ENCODE measurements at places on chromosomes 6 and 20.

DNA sequence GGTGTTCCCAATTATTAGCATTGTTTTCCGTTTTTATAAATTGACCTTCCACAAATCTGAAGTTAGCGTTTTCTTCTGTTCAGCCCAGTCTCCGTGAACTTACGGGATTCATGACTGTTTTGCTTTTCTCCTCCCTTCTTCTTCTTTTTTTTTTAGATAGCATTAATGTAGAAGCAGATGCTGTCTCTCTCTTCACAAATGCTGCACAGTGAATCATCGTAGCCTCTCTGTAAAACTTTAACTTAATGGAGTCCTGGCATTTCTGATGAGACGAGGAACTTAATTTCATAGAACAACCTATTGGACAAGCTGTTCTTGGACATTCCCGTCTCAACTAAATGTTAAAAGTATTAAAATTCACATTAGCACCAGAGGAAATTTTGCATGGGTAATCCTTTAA is 138.0 kb upstream of the EEF1E1 start:
- DNase-seq: no peak

GRCh38 chr20:7375905-7376304 is 564.4 kb downstream of the HAO1 start:
- no peak for DNase-seq

DNA sequence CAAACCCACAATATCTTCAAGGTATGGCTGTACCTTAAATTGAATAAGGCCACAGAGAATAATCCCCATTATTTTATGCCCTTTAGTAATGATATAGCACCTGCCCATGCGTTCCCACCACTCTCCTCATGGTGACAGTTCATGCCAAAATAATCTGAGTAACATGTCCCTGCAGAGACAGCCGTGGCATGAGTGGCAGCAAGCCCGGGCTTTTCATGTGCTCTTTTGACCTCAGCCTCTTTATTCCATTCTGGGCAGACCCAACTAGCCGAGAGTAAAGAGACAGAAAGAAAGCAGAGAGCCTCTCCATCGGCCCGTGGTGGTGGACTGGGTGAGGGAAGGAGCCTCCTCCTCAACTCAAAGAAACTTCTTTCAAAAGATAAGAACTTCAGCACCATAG is 19.9 kb upstream of the POPDC3 start:
- DNase-seq: no peak

GRCh38 chr20:64186071-64186598 is 21.9 kb downstream of the MYT1 start:
- DNase-seq: no peak

GRCh38 chr6:137427656-137428290 is 66.4 kb downstream of the OLIG3 start:
- no peak for DNase-seq

GRCh38 chr6:136659991-136660499 is 109.8 kb upstream of the MAP7 start:
- no peak for DNase-seq

DNA sequence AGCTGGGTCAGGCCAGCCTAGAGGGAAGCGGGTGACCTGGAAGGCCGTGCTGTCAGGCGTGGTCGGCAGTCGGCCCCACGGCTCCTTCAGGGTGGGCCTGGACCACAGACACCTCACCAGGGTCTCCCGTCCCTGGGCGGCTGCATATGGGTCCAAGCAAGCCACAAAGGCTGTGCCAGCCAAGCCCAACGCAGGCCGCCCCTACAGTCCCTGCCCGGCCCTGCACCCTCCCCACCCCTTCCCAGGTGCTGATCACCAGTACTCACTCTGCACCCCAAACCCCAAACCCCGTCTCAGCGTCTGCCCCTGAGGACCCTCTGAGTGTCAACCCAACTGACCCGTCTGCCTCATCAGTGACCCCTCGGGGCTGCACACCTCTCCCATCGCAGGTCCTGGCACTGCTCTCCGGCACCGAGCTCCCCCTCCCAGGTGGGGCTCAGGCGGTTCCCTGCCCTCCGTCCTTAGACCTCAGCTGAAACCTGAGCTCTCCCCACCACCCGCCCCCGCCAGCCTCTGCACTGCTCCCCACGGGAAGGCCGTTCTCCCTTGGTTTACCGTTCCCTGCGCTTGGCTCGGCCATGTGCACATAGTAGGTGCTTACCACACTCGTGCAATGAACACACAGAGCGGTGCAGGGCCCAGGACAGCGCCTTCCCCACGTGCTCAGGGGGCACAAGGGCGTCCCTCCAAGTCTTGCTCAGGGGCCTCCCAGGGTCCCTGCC is 1.5 kb upstream of the PPDPF start:
- no peak for DNase-seq

DNA sequence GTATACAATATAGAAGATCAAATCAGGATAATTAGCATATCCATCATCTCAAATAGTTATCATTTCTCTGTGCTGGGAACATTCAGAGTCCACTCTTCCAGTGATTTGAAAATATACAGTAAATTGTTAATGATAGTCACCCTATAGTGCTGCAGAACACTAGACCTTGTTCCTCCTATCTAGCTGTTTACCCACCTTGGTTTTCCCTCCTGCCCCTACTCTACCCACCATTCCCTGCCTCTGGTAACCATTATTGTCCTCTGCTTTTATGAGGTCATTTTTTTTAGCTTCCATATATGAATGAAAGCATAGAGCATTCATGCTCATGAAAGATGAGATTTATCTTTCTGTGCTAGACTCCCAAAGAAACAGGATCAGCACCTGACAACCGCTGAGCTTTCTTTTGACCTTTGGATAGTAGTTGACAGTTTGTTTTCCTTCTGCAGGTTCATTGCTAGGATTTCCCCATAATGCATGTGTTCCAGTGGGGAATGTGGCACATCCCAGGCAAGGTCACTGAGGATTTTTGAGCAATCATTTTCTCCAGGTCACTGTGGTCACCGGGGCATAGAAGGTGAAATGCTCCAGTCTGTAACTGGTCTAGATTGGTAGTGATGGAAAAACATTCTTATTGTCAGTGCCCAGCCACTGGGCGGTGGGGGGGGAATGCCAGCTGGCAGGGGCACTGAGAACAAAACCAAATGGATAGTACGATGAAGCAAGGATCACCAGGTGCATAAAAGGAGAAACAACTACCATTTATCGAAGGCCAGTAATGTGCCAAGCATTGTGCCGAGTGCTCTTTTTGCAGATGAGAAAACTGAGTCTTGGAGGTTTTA is 33.6 kb upstream of the BCAS1 start:
- DNase-seq: no peak

GRCh38 chr6:74071214-74071613 is 375.2 kb downstream of the CD109 start:
- DNase-seq: no peak

DNA sequence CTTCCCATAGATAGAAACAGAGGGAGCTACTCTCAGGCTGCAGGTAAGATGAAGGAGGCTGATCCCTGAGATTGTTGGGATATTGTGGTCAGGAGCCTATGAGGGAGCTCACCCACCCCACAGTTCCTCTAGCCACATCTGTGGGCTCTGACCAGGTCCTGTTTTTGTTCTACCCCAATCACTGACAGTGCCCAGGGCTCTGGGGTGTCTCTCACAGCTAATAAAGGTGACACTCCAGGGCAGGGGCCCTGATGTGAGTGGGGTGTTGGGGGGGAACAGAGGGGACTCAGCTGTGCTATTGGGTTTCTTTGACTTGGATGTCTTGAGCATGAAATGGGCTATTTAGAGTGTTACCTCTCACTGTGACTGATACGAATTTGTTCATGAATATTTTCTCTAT is 2.8 kb downstream of the HLA-F start:
- no peak for DNase-seq

GRCh38 chr6:49514571-49515484 is 15.1 kb downstream of the GLYATL3 start:
- no peak for DNase-seq

- no peak for DNase-seq
These were observed 20.3 kb upstream of the SMOC2 start for GRCh38 chr6:168420706-168421105.

GRCh38 chr6:80010288-80010687 is 5.8 kb downstream of the TTK start:
- DNase-seq: no peak

DNA sequence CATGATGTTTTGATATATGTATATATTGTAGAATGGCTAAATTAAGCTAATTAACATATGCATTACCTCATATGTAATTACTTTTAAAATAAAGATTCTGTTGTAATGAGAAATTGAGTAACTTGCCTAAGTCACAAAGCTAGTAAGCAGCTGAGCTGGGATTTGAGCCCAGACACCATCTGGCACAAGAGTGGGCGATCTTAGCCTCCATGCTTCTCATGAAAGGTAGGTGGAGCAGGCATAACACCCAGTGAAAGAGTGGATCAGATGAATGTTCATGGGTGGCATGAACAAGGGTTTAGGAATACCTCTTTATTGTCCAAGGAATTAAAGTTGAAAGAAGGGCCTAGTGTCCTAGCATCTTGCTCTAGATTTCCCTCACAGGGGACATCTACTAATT is 365.4 kb downstream of the TFAP2B start:
- no peak for DNase-seq

DNA sequence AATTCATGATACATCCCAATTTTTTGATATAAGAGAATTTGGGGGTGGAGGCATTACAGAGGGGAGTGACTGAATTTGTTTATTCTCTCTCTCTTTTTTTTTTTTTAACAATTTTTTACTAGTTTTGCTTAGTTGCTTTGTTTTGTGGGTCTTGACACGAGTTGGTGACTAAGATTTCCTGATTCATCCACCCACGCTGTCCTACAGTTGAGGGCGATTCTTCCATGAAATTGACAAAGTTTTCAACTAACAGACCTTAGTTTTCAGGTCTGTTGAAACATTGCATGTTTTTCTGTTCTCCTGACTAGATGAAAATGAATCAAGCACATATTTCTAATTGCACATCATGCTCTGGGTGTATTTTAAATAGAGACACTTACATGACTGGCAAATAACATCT is 613.8 kb downstream of the TFAP2B start:
- no peak for DNase-seq

DNA sequence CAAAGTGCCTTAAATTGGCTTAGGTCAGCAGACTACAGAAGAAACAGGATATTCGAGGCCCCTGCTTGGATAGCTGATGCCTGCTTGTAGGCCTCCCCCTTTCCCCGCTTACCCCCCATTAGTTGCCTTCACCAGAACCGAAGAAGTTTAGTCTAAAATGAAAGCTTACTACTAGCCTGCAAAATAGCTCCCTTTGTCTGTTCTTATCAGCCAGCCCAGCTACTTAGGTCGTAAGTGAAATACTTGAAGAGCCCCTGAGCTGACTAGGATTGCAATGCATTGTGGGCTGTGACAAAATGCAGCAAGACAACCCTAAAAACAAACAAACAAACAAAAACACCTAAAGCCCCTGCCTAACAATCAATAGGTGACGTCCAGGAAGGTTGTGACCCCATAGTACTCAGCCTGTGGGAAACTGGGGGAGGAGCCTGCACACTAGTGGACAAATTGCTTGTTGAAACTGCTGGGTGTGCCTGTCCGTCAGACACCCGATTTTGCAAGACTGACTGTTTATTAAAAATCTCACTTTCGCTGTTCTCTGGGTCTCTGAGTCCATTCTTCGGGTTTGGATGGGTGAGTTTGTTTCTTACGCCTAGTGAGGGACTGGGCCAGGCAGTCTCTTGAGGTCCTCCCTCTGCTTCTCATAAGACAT is 105.0 kb upstream of the DUSP22 start:
- no peak for DNase-seq

- DNase-seq: no peak
These were observed 62.5 kb upstream of the OGFRL1 start for GRCh38 chr6:71226151-71226550.

DNA sequence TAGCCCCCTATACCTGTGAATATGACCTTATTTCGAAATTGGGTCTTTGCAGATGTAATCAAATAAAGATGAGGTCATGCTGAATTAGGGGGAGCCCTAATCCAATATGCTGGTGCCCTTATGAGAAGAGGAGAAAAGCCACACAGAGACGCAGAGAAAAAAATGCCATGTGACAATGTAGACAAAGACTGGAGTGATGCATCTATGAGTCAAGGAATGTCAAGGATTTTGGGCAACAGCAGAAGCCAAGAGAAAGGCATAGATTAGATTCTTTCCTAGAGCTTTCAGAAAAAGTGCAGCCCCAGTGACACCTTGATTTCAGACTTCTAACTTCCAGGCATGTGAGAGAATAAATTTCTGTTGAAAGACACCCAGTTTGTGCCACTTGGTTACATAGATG is 47.4 kb upstream of the HS3ST5 start:
- no peak for DNase-seq

- no peak for DNase-seq
These were observed 281.2 kb upstream of the JARID2 start for GRCh38 chr6:14964556-14965270.

GRCh38 chr6:137297887-137298286 is 78.7 kb upstream of the IFNGR1 start:
- no peak for DNase-seq

DNA sequence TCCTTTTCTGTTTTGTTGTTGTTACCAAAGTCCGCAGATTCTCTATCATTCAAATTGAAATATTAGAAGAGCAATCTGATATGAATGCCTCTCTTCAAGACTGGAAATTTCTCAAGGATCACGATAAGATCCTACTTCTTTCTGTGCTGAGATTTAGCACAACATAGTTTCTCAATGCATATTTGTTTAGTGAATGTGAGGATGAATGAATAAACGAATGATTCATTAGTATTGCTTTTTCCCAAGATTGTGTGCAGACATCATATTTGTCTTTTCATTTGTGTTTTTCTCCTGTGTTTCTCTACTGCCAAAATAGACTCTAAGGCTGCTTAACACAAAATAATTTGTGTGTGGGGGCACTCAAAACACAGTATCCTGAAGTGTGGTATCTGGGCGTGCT is 862.7 kb upstream of the MAP3K7 start:
- DNase-seq: no peak

GRCh38 chr6:2215342-2215741 is 30.1 kb downstream of the GMDS start:
- no peak for DNase-seq

GRCh38 chr6:39199231-39199940 is 29.9 kb downstream of the KCNK5 start:
- no peak for DNase-seq

DNA sequence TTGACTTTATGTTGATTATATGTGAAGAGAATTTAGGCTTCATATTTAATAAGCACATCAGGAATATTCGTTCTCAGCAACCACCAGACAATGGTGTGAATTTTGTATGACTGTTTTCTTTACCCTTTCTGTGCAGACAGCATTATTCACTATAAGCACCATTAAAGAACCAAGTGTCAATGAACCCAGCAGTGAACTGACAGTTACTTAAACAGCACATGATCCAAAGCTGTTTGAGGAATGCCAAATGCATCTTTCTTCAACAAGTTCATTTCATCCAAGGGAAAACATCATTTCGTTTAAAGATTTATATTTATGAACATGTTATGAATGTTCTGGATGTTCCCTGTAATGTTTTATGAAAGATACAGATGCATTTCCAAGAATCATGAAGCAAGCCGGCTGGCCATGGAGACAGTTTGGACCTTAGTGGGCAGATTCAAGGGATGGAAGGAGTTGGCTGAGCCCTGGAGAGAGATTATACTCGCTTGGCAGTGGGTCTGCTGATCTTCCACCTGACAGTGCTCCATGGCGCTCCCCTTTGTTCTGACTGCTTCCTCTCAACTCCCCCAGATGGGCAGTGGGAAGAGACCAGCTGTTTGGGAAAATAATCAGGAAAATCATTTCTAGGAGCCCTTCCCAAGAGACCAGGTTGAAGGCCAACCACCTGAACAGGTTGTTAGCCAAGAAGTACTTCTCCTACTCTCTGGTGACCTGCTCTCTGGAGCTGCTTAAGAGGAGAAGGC is 326.0 kb upstream of the RSPO3 start:
- no peak for DNase-seq
